Activated CD4-positive, CD25-positive, alpha-beta regulatory T cell (primary cell): ENCODE measurements at places on chromosomes 2 and 18.

GRCh38 chr18:48003426-48004349 is 73.2 kb upstream of the SMAD2 start:
- no peak for DNase-seq

- no peak for DNase-seq
These were observed 5.3 kb upstream of the PAX3 start for GRCh38 chr2:222303828-222304736.

- DNase-seq, result no peak
These were observed 40.4 kb upstream of the RBM44 start for GRCh38 chr2:237758185-237758584.

GRCh38 chr2:215487002-215487372 is 51.1 kb upstream of the FN1 start:
- DNase-seq, result no peak

DNA sequence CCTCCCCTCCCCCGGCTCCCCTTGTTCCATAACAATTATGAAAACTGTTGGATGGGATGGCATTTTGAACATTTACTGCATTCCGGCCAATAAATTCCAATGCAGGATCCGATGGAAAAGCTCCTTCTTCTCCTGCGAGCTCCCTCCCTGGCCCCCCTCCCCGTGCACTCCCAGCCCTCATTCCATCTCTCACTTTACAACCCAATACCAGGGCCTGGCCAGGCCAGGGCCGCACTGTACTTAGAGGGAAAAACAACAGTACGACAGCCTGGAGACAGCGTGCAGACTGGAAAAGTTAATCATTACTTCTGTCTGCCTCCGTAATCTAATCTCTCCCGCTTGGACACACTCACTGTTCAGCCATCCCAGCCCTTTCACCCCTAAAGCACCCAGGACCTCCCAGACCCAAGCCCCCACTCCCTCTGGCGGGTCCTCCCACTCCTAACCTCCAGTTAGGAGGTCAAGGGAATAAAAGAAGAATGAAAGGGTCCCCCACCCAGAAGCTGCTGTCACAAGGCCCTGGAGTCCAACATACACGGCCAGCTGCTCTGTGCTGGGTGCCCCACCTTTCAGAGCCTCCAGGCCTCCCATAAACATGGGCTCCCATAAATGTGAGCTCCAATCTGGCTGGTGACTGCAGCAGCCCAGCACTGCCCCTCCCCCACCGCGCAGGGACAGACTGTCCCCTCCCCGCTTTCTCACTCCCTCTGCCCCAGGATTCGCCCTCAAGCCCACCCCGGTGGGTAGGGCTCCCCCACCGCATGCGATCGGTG is 20.6 kb downstream of the SMAD7 start:
- DNase-seq, result no peak

DNA sequence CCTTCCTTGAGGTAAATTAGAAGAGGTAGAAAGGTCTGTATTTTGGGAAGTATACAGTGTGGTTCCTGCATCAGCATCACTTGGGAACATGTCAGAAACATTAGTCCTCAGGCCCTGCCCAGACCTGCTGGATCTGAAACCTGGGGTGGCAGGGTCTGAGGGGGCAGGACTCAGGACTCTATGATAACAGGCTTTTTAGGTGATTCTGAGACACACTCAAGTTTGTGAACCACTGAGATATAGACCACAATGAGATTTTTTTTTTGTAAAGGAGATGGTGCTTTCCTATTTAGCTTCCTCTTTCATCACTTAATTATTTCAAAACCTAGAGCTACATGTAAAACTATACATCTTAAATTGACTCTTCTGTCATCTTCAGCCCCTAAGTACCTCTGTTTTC is 262.7 kb upstream of the SPOPL start:
- no peak for DNase-seq

DNA sequence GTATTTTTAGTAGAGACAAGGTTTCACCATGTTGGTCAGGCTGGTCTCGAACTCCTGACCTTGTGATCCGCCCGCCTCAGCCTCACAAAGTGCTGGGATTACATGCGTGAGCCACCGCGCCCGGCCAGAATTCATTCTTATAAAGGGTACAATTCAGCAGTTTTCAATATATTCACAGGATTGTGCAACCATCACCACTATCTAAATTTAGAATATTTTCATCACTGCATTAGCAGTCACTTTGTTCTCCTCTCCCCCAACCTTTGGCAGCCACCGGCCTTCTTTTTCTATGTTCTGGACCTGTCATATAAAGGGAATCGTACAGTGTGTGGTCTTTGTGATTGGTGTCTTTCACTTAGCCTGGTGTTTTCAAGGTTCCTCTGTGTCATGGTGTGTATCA is 40.7 kb downstream of the TCF7L1 start:
- DNase-seq, result no peak

DNA sequence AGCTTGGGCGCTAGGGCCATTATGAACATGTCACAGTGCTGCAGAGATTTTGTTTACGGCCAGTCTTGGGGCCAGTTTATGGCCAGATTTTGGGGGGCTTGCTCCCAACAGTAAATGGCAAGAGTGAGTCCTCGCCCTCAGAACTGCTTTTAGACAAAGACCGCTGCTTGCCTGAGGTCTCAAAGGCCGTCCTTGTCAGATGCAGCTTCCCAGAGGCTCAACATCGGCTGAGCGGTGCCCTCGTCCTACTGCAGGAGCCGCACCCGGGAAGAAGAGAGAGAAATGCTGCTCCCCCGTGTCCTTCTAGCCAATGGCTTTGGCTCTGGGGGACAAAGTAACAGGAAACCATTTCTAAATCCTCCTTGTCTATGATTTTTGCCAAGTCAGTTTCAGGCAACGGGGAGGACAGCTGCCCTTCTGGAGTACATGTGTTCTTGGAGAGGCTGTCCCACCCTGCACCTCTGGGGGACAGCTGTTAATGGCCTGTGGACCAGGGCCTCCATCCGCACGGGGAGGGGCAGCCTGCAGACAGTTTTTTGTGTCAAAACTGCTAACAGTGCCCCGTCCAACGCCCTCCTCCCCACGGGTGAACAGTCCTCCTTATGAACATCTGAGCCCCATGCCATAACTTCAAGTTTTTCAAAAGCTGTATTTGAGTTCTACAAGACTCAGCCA is 66.1 kb downstream of the C18orf63 start:
- no peak for DNase-seq

DNA sequence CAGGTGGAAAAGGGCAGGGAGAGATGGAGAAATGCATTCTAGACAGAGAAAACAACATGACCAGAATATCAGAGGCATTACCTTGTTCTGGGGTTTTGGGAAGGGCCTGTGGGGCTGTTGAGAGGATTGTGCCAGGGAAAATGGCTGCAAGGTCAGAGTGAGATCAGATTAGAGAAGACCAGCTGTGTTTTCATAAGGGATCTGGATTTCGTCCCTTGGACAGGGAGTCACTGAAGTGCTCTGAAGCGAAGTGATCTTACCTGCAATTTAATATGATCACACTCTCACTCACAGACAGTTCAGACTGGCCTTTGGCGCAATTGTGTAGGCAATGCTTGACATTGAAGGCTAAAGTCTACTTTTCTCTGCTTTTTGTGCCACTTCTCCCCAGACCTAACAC is 20.3 kb upstream of the REG3G start:
- no peak for DNase-seq

GRCh38 chr2:96873651-96874096 is 3.8 kb upstream of the SEMA4C start:
- no peak for DNase-seq

DNA sequence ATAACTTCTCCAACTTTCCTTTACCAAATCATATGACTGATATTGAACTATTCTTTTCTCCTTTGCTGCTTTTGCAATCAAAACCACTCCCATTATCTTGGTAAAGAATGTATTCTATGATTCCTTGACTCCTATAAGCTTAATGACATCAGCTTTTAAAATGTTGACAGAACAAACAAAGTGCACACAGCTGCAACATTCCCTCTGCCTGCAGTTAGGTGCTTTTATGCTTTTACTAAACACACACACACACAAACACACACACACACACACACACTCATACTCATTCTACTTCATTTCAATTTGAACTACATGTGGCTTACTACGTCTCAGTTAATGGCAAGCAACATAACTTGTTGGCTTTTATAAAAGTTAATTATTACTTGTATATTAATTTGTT is 946.6 kb downstream of the DPP10 start:
- no peak for DNase-seq

DNA sequence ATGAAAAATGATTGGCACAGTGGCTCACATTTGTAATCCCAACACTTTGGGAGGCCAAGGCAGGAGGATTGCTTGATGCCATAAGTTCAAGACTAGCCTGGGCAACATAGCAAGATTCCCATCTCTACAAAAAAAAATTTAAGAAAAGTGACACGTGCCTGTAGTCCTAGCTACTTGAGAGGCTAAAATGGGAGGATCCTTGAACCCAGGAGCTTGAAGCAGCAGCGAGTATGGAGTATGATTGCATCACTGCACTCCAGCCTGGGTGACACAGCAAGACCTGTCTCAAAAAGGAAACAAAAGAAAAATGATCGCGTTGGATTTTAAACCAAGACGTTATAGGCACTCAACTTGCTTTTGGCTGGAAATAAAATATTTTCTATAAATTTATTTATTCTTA is 37.8 kb upstream of the CREB1 start:
- DNase-seq, result no peak

- no peak for DNase-seq
These were observed 153.2 kb upstream of the MSH6 start for GRCh38 chr2:47629501-47630460.

GRCh38 chr2:95057535-95058370 is 32.2 kb downstream of the MAL start:
- no peak for DNase-seq

DNA sequence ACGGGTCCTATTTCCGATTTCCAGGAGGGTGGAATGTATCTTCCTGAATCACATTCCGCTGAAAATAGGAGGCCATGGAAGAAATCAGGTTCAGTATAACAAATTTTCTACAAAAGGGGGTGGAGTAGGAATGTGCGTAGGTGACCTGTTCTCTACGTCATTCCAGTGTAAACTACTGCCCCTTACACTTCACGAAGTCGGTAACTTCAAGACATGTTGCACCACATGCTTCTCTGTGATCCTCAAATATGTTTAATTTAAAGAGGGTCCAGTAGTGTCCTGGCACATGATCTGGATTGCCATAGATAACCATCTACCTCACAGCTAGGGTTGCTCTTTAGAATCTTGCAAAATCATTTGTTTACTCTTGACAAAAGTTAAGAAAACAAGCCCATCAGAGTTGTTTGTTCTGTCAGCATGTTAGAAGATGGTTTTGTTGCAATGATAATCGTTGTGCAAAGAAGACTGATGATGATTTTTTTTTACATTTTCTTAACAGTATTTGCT is 7.5 kb upstream of the CPS1 start:
- DNase-seq, result no peak

- no peak for DNase-seq
These were observed 9.0 kb downstream of the TMEM214 start for GRCh38 chr2:27041752-27042151.

GRCh38 chr18:53795061-53795460 is 429.4 kb downstream of the MBD2 start:
- no peak for DNase-seq

DNA sequence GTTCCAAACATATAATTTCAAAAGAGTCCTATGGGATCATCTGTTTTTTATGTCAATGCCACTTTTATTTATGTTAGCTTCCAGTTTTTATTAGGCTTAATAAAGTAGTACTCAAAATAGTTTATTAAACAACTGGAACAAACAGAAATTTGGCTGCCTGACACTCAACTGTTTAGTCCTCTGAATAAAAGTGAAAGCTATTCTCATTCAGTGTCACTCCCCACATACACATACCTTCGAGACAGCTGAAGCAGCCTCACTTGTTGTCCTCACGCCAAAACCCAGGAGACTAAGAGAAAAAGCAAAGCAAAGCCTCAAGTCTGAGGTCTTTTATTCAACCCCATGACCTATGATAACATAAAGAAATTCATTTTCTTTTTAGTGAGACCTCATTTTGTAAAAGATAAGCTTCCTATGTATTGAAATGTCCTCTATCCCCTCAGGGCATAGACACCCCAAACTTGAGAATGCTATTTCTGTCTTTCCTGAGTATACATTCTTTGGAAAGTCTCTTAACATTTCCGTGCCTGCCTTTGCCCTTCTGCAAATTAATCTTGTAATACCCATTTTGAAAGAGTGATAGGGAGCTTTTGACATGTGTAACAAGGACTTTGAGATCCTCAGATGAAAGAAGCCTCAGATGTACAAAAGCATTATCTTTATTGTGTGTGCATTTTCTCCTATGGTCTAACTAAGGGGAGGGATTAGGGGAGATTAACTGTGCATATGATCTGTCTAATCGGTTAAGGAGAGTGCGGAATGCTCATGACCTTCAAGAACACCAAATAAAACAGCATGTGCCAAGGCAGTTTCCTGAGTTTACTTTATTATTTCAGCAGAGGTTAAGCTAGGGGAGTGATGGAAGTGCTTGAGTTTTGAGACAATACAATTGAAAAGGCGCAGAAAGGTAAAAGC is 1523.7 kb upstream of the PIK3C3 start:
- no peak for DNase-seq

GRCh38 chr2:21263622-21264021 is 139.9 kb downstream of the TDRD15 start:
- no peak for DNase-seq

GRCh38 chr2:173451118-173451517 is 96.4 kb downstream of the CDCA7 start:
- DNase-seq, result no peak

DNA sequence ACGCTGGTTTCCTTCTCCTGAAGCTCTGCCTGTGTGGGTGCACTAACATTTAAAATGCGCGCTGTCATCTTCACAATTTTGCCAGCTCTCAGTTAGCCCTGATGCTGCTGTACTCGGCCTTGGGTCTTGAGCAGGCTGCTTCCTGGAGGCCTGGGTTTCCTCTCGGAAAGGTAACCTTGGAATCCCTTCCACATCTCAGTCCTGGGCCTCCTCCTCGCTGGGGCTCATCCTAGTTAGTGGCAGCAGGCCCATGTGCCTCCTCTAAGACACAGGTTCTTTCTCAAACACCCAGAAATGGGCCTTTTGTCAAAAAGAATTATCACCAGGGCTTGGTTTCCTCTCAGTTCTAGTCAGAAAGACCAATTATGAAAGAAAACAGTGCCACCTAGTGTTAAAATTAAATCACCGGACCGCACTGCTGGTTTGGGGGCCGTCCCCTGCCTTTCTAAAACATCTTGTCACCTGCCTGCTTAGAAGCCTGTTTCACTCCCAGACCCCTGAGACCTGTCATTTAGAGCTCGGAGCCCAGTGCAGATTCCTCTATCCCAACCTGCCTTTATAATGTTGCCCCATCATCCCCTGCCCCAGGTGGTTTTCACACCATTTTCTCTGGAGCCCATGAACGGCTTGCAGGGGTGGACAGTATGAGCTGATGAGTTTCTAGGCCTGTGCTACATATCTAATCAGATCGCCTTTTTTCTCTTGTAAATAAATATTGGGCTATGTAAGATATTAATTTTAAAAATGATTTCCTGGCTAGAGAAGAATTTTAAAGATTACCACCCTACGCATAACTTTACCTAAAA is 42.4 kb downstream of the HK2 start:
- no peak for DNase-seq
